ENCODE measurements at places on chromosomes 1 and 21.

- no peak for DNase-seq
Measured at GRCh38 chr1:233695901-233696300, 82.0 kb downstream of the KCNK1 start.

- no peak for DNase-seq
Measured at GRCh38 chr1:244920911-244921761, 56.8 kb upstream of the HNRNPU start.

- DNase-seq: no peak
Measured at GRCh38 chr1:77594366-77595112, 87.9 kb downstream of the ZZZ3 start.

- DNase-seq: no peak
Measured at GRCh38 chr21:45405271-45405818, 380 bp downstream of the COL18A1 start.

DNA sequence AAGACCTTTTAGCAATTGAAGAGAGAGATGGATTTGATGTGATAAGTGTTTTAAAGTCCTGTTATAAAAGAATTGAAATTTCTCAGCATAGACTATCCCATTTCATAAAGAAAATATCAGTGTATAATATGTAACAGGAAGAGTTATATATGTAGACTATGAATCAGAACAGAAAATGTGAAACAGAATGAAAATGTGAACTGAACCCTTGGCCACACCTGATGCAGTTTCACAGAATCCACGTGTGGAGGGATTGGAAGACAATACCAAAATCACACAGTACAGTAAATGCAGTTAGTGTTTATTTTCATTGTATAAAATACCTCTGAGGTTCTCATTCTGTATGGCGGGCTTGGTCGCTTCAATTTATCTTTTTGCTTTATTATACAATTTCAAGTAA, 9.9 kb upstream of the SLAMF1 start:
- DNase-seq: no peak

DNA sequence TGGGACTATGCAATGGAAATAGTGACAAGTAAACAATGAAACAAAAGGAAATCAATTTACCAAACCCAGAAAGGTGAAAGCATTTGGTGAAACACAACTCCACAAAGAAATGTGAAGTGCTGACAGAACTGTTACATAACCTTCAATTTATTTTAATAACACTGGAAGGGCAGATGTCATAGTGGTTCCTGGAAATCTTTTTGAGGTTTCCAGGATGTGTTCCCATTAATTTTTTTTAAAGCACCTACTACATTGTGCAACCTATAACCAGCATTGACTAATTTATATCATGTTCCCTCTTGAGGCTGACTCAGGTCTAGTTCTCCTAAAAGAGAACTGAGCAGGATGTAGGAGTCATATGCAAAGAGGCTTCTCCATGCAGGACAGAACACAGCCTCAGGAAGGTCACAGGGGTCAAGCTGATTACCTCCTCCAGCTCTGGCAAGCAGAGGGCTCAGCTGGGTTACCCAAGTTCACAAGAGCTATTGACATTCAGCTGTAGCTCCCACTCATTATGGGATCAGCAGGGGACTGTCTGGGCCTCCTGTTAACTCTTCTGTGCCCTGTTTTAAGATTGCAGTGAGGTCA, 157.1 kb upstream of the NRIP1 start:
- DNase-seq: no peak

GRCh38 chr1:63068626-63069025, 253.7 kb upstream of the FOXD3 start:
- DNase-seq: no peak

- no peak for DNase-seq
Measured at GRCh38 chr1:40892354-40892753, 30.2 kb upstream of the CITED4 start.

DNA sequence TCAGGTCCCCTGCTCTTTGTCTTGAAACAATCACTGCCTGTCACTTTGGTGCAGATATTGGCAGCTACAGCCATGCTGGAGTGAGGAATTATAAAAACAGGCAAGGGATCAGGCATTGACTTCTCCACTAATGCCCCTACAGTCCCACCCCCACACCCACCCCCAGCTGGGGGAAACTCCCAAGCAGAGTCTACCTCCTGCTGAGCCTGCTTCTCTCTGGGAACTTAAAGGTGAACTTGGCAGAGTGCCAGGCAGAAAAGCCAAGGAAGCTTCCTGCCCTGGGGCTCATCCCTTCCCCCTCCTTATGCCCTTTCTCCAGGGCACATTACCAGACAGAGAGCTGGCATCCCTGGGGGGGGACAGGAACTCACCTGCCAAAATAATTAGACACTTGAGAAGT, 6.7 kb downstream of the NCMAP start:
- no peak for DNase-seq

GRCh38 chr1:119435052-119435451, 20.1 kb downstream of the HSD3B2 start:
- DNase-seq: no peak

DNA sequence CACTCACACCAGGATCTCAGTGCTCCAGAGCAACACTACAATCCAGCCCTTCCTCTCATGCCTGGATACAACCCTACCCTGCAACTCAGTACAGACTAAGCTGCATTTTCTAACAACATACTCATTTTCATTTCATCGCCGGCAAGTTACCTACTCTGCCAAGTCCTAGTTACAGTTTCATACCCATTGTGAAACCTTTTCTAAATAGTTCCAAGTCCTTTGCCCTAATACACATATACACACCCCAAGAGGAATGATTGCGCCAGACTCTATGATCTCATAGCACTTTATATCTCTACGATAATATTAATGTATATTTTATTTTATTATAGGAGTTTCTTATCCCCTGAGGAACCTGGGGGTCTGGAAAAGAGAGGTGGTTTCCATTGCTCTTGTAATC, 122.4 kb downstream of the LMX1A start:
- DNase-seq: no peak

DNA sequence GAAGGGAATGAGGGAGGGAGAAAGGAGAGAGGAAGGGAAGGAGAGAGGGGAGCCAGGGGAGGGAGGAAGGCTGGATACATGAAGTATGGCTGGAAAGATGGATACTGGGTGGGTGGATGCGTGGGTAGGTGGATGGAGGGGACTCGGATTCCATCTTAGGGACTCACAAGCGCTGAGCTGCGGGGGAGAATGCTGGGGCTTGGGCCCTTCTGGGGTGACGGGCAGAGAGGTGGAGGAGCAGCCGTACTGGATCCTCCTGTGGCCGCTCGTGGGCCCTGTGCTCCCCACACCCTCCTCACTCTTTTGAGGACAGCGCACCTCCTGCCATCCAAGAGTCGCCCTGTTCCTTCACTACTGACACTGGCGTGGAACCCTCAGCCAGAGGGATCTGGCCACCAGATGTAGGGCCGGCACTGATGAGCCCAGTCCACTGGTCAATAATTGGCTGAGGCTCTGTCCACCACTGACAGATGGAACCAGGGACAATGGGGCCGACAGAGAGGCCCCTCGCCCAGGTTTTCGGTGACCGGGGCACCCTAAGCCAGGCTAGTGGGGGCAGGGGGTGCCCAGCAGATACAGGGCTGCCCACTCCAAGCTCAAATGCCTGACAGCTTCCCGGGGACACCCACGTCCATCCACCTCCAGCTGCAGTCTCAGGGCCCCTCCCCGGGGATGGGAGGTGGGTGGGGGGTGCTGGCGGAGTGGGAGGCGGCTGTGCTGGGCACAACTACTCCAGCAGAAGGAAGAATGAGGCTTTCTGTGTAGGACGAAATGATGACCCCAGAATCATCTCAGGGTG, 4.4 kb upstream of the ACTRT2 start:
- no peak for DNase-seq

GRCh38 chr1:180112984-180113647, 41.6 kb upstream of the QSOX1 start:
- DNase-seq: no peak

- no peak for DNase-seq
Measured at GRCh38 chr21:39350094-39351005, 1.5 kb upstream of the HMGN1 start.

- no peak for DNase-seq
Measured at GRCh38 chr1:198529414-198529813, 11.1 kb downstream of the ATP6V1G3 start.

DNA sequence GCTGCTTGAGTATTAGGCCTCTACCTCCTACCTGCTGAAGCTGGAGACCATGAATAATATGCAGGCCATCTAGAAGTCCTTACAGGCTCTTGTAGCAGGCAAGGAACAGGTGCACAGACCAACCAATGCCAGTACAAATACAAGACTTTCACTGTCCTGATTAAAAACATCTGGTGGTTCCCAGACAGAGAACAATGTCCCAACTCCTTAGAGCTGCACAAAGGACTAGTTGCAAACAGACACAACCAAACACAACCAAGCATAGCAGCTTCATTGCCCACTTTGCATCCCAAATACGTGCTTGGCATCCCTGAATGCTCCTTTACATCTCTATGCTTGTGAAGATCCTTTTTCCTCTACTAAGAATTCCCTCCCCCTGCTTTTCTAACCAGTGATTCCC, 98.1 kb upstream of the CXADR start:
- no peak for DNase-seq

GRCh38 chr1:175720023-175720422, 23.4 kb downstream of the TNR start:
- no peak for DNase-seq

DNA sequence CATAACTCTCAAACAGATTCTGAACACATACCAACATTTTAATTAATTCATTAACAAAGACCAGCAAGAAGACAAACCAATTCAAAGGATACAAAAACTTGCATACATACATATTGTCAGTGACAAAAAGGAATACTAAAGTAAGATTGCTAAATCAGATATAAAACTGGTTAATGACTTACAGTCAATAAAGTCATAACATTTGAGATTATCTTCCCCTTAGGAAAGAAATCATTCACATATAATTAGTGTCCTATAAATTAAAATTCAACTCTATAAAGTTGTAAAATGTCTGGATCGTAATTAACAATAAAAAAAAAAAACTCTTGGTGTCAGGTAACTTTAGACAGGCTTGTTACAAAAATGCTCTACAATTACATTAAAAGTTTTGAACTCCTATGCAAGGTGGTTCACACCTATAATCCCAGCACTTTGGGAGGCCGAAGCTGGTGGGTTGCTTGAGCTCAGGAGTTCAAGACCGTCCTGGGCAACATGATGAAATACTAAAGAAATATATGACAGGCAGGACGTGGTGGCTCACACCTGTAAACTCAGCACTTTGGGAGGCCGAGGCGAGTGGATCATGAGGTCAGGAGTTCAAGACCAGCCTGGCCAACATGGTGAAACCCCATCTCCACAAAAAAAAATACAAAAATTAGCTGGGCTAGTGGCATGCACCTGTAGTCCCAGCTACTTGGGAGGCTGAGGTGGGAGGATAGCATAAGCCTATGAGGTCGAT, 17.7 kb upstream of the RAB3B start:
- no peak for DNase-seq

DNA sequence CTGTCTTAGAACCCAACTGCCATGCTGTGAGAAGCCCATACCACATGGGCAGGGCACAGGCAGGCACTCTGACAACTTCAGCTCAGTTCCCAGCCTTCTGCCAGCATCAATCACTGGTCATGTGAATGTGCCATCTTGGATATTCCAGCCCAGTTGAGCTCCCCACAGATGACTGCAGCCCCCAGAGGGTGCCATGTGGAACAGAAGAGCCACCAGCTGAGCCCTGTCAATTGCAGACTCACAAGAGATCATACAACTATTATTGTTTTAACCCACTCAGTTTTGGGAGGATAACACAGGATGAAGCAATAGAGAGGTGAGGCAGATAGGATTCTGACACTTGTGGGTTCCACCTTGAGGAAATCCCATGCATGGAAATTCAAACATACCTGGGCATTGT, 78.4 kb upstream of the ZBTB40 start:
- no peak for DNase-seq

DNA sequence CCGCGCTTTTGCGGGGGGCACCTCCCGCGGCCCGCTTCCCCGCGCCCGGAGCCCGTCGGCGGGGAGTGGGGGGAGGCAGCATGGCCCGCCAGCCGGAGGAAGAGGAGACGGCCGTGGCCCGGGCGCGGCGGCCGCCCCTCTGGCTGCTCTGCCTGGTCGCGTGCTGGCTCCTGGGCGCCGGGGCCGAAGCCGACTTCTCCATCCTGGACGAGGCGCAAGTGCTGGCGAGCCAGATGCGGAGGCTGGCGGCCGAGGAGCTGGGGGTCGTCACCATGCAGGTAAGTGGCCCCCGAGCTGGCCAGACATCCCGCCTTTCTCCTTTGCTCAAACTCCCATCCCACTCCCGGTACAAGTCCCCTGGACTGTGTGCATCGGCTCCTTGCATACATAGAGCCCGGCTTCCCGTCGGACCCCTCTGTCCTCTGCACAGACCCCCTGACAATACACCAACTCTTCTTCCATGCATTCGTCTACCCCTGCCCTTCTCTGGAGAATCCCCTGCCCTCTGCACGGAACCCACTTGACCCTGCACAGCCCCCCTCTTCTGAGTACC, 812 bp downstream of the CACHD1 start:
- peak; percentile 78 for DNase-seq

- no peak for DNase-seq
Measured at GRCh38 chr1:2492091-2492490, 16.0 kb downstream of the PLCH2 start.

DNA sequence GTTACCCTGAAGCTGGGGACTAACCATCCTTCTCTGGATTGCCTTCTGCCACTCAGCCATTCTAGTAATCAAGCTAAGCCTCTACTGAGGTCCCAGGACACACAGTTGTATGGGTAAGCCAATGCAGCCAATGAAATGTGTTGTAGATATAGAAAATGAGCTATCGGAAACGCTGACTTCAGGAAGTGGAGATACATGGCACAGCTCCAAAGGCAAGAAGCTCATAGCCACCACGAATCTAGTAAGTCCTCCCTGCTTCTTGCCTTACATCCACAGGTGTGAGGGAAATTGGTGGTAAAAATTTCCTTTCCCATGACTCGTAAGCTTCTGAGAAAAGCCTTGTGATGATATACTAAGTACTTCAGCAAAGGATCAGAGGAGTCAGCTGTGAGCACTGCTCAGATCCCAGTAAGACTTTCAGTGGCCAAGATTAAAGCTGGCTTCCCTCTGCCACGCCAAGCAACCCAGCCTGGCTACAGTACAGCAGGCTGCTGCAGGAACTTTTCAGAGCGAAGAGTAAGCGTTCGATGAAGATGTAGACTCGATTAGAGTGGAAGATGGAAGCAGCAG, 117.7 kb downstream of the SIM2 start:
- no peak for DNase-seq

DNA sequence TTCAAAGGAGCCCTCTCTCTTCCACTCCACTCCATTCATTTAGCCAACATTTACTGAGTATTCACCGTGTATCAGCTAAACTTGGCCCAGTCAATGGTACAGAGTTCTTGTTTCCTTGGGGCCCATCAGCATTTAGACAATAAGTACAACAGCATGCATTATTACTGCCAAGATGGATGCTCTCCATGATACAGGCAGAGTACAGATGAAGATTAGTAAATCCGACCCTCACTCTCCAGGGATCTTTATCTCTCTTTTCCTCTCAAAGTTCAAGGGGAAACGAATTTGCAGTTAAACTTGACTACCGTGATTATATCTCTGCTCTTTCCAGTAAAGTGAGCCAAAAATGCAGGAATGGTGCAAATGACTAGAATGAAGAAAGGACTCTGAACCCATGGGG, 184.6 kb upstream of the DUSP10 start:
- DNase-seq: no peak

- DNase-seq: no peak
Measured at GRCh38 chr1:156600733-156601121, 552 bp downstream of the GPATCH4 start.

- DNase-seq: peak; percentile 45
Measured at GRCh38 chr1:34713443-34713842, 41.4 kb upstream of the GJB5 start.

GRCh38 chr1:5601516-5601915, 390.7 kb downstream of the NPHP4 start:
- no peak for DNase-seq

Measured in right forelimb (tissue), 1 donor.